ENCODE measurements at places on chromosomes 6 and 20. TPM values are rescaled to one million over a fixed set of nuclear protein-coding genes. Genes with fewer than 3 reads are reported as not detected.

The RCAN2 gene
- total RNA-seq = 35.8 TPM

The RBBP8NL gene
- 0.97 TPM for total RNA-seq

The CAGE1 gene
- not detected for total RNA-seq

The TOX2 gene
- total RNA-seq = 29.9 TPM

The NKX2-4 gene
- not detected for total RNA-seq

The GFRAL gene
- total RNA-seq = not detected

The CD40 gene
- 22.3 TPM for total RNA-seq

DNA sequence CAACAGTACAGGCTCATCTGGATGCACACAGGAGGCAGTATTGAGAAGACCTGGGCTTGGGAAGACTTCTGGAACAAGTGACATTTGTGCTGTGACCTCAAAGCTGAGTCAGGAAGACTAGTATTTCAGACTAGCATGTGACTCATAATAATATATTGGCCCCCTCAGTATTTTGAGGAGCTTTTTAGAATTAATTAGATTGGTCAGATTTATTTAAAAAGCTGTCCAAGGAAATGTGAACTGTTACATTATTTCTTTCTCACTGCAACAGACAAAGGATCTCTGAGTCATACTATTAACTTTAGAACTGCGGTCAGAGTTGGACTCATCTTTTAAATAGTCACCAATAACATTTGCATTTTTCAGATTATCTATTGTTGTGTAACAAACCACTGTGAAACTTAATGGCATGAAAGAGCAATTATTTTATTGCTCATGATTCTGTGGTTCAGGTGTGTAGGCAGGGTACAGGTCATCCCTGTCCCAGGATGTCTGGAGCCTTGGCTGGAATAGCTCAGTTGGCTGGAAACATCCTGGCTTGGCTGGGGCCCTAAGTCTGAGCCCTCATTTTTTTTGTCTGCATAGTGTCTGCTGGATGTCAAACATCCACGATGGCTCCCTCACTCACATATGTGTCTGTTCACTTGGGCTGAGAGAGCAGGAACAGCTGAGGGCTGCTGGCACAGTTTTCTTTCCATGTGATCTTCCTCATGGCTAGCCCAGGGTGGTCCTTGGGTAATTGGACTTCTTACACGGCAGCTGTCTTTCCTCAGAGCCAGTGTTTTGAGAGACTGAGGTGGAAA, 46.9 kb downstream of the MAP3K4 start:
- H3K27me3 ChIP-seq = no peaks in the 10 kb centered on the region
- H3K27ac ChIP-seq = no peak overlapping the region
- H3K36me3 ChIP-seq = no peaks in the 10 kb centered on the region
- H3K4me3 ChIP-seq = no peak overlapping the region
- peaks cover 7% of the 10 kb centered on the region for H3K4me1 ChIP-seq

- H3K27ac ChIP-seq = peak overlapping the region; percentile 60
- H3K27me3 ChIP-seq = no peaks in the 10 kb centered on the region
- no peak overlapping the region for H3K4me3 ChIP-seq
Measured at GRCh38 chr6:46062312-46062711, 46.7 kb upstream of the CLIC5 start.

DNA sequence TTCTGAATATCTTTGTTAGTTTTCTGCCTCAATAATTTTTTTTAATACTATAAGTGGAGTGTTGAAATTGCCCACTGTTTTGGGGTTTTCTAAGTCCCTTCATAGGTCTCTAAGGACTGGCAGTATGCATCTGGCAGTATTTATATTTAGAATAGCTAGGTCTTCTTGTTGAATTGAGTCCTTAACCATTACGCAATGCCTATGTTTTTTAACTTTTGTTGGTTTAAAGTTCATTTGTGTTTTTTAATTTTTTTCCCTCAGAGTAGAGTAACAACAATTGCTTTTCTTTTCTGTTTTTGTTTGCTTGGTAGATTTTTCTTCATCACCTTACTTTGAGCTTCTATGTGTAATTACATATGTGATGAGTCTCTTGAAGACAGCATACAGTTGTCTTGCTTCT, 375.9 kb upstream of the EYS start:
- H3K36me3 ChIP-seq = no peaks in the 10 kb centered on the region
- H3K27ac ChIP-seq = no peak overlapping the region

GRCh38 chr20:34155836-34156235, 43.8 kb upstream of the EIF2S2 start:
- H3K4me3 ChIP-seq = no peak overlapping the region
- no peak for DNase-seq
- H3K27ac ChIP-seq = no peak overlapping the region
- no peaks in the 10 kb centered on the region for H3K27me3 ChIP-seq

DNA sequence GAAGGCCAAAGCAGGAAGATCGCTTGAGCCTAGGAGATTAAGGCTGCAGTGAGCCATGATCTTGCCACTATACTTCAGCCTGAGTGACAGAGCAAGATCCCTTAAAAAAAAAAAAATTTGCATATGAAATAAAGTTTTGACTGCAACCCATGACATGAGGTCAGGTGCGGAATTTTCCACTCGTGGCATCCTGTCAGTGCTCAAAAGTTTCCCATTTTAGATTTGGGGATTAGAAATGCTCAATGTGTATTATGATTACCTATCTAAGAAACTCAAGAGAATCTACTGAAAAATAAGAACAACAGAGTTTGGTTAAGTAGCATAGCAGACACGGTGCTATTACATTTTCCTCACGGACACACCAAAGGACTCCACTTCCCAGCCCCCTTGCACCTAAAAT, 11.7 kb downstream of the SLC23A2 start:
- DNase-seq = no peak
- H3K36me3 ChIP-seq = no peaks in the 10 kb centered on the region
- H3K4me1 ChIP-seq = no peaks in the 10 kb centered on the region
- no peak overlapping the region for H3K27ac ChIP-seq

GRCh38 chr6:34146801-34147592, 1.1 kb upstream of the GRM4 start:
- no peaks in the 10 kb centered on the region for H3K36me3 ChIP-seq
- DNase-seq = no peak
- H3K27me3 ChIP-seq = peaks cover 92% of the 10 kb centered on the region
- H3K27ac ChIP-seq = no peak overlapping the region
- H3K4me3 ChIP-seq = no peak overlapping the region
- H3K4me1 ChIP-seq = peaks cover 12% of the 10 kb centered on the region

GRCh38 chr6:51865996-51866395, 221.4 kb downstream of the PKHD1 start:
- H3K36me3 ChIP-seq = no peaks in the 10 kb centered on the region
- no peak overlapping the region for H3K4me3 ChIP-seq
- no peak for DNase-seq
- no peaks in the 10 kb centered on the region for H3K4me1 ChIP-seq

DNA sequence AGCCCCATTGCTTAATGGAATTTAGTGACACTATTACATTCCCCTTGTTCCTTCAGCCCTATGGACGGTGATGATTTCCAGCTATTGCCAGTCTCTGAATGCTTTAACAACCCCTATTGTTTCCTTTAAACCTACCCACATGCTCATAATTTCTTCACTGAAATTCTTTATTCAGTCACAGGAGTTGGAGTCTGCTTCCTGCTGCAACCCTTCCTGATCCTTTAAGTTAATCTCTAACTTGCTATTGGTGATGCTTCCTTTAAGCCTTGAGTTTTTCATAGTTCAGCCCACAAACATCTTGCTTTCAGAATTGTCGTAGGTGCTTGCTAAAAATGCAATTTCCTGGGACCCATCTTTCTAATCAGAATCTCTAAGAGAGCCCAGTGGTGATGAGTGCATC, 66.3 kb upstream of the TNFAIP3 start:
- H3K4me1 ChIP-seq = no peaks in the 10 kb centered on the region
- DNase-seq = no peak
- H3K27ac ChIP-seq = no peak overlapping the region
- no peak overlapping the region for H3K4me3 ChIP-seq
- no peaks in the 10 kb centered on the region for H3K27me3 ChIP-seq

DNA sequence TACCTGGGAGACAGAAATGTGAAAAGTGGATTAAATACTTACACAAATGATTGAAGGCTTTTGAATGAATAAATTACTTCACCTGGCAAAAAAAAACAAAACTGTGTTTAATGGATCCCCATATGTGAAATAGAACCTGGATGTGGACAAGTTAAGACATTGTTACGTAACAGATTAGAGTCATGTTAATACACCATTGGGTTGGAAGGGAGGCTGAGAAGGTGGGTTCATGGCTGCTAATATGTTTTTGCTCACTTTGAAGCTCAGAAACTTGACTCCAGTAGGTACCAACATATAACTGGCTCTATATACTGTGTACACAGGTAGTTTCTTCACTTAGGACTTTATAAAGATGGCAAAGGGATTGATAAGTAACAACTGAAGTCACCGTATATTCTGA, 21.4 kb upstream of the TENT5A start:
- H3K27me3 ChIP-seq = no peaks in the 10 kb centered on the region
- no peaks in the 10 kb centered on the region for H3K4me1 ChIP-seq
- no peak overlapping the region for H3K27ac ChIP-seq
- H3K36me3 ChIP-seq = no peaks in the 10 kb centered on the region

DNA sequence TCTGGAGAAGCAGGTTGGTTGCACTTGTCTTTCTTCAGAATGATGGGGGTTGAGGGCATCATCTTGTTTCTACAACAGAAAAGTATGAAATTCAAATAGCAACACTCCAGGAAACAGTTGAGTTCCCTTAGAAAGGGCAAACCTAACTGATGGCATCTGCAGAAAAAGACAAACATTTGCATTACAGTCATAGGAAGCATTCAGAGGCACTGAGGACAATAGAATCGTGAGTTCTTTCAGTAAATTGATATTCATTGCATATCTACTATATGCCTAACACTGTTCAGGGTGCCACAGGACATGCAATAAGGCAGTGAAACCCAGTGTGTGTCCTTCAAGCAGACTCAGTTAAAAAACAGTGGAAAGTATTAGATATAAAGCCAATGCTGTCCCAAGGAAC, 41.1 kb upstream of the OPN5 start:
- no peak for DNase-seq
- H3K4me1 ChIP-seq = no peaks in the 10 kb centered on the region
- H3K36me3 ChIP-seq = no peaks in the 10 kb centered on the region

DNA sequence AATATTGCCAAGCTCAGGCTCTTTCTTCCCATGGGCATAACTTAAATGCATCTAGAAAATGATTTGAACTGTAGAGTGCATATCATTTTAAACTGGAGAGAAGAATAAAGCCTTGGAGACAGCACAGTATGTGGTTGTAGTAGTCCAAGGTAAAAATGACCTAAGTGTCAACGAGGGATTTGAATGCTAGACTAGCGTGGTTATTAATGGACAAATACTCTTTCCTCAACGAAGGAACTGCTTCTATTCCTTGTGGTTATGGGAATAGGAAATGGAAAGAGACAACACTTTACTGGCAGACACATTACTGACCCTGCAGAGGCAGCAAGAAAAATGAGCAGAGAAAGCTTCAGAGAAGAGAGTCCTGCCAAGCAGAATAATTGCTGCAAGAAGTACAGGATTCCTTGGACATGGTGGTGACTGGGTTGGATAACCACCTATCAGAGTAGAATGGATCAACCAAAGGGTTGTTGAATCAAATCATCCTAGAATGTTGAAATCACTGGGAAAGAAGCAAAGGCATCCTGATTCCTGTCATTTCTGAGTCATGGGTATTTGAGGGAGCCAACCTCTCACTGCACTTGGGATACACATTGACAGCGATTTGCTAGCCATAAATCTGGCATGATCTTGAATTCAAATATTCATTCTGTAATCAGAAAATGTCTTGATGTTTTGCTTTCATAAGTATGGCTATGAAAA, 258.1 kb upstream of the EPHA7 start:
- no peaks in the 10 kb centered on the region for H3K36me3 ChIP-seq
- DNase-seq = no peak
- no peak overlapping the region for H3K27ac ChIP-seq
- no peak overlapping the region for H3K4me3 ChIP-seq

DNA sequence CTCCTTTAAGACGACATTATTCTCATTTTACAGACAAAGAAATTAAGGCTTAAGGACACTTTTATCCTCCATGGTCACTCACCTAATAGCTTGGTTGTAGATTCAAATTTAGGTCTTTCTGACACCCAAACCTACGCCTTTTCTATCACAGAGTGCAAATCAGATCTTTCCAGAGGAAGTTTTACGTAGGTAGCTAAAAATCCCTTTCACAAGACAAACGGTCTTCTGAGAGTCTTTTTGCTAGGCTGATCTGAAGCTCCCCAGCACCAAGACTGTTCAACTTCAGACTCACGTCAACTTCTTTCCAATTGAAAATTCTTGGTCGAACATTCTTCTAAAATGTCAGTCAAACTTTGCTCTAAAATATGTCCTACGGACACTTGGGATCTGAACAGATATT, 46.5 kb downstream of the BLOC1S5 start:
- H3K36me3 ChIP-seq = peaks cover 23% of the 10 kb centered on the region
- H3K4me1 ChIP-seq = no peaks in the 10 kb centered on the region
- no peak overlapping the region for H3K27ac ChIP-seq
- DNase-seq = no peak
- no peak overlapping the region for H3K4me3 ChIP-seq

GRCh38 chr20:23340524-23340923, 10.1 kb upstream of the NXT1 start:
- no peaks in the 10 kb centered on the region for H3K36me3 ChIP-seq
- no peak overlapping the region for H3K27ac ChIP-seq
- no peak overlapping the region for H3K4me3 ChIP-seq

- H3K27ac ChIP-seq = no peak overlapping the region
- H3K27me3 ChIP-seq = no peaks in the 10 kb centered on the region
- no peak for DNase-seq
- H3K4me1 ChIP-seq = no peaks in the 10 kb centered on the region
- no peak overlapping the region for H3K4me3 ChIP-seq
Measured at GRCh38 chr6:41824571-41825569, 37.4 kb downstream of the TOMM6 start.

GRCh38 chr6:132192631-132193030, 208.6 kb downstream of the MOXD1 start:
- no peaks in the 10 kb centered on the region for H3K36me3 ChIP-seq
- H3K27me3 ChIP-seq = no peaks in the 10 kb centered on the region
- H3K4me3 ChIP-seq = no peak overlapping the region
- no peak for DNase-seq

DNA sequence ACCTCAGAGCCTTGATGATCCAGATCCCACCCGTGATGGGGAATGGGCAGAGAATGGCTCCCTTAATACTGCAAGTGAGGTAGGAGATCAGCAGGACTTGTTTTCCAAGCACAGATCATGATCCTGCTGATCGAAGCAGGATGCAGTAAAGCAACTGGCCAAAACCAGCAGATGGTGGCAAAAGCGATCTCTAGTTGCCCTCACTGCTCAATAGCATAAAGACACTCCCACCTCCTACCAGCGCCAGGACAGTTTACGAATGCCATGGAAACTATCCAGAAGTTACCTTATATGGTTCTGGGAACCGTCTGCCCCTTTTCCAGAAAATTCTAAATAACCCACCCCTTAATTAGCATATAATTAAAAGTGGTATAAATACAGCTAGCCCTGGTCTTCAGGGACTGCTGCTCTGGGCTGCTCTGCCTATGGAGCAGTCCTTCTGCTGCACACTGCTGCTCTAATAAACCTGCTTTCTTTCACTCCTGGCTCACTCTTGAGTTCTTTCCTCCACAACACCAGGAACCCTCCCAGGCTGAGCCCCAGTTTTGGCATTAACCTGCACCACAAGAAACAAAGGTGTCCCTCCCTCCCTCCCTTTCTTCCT, 415.8 kb downstream of the PREX1 start:
- H3K4me3 ChIP-seq = no peak overlapping the region
- no peak overlapping the region for H3K27ac ChIP-seq
- DNase-seq = no peak
- H3K36me3 ChIP-seq = no peaks in the 10 kb centered on the region
- H3K4me1 ChIP-seq = no peaks in the 10 kb centered on the region

- H3K4me1 ChIP-seq = peaks cover 32% of the 10 kb centered on the region
- H3K27me3 ChIP-seq = no peaks in the 10 kb centered on the region
- H3K4me3 ChIP-seq = no peak overlapping the region
- no peak for DNase-seq
Measured at GRCh38 chr20:50636601-50637540, 54.5 kb downstream of the RIPOR3 start.
